C1 segment of cervical spinal cord (tissue), 14 donors: ENCODE measurements at places on chromosomes 4 and X.
A peak's percentile ranks its signal among the peaks of the same experiment; 100 is the strongest.

GRCh38 chrX:36116222-36116621 is 196.7 kb downstream of the CFAP47 start:
- DNase-seq: no peak

DNA sequence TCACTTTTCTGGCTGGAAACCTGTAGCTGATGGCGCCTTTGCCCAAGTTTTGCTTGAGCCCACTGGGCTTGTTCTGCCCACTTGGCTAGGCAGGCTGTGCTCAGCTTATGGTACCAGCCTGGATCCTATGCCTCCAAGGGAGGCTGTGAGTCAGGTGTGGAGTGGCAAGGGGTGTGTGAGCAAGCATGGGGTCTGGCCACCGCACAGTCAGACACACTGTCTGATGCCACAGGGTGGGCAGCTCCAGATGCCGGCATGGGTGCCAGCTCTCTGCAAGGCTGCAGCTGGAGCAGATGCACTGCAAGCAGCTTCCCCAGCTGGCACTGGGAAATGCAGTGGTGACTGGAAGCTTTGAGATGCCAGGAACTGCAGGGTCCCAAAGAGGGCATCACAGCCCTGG is 16.3 kb upstream of the GIMD1 start:
- DNase-seq: no peak

DNA sequence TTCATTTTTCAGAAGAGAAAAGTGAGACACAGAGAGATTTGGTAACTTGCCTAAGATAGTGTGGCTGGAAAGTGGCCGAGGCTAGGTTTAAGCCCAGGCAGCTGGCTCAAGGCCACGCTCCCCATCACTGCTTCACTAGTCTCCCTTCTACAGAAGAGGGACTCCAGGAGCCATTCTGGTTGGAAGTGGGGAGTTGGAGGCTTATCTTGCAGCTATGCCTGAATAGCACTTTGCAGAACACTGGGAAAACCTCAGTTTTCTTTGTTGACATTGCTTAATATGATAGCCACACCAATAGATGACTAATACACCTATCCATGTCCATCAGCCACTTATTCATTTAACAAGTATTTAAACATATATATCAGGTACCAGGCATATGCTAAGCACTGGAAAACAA is 18.5 kb downstream of the LRRC66 start:
- no peak for DNase-seq

- DNase-seq: no peak
These were observed 166.4 kb downstream of the DCLK2 start for GRCh38 chr4:150244600-150244999.

- DNase-seq: no peak
These were observed 41.9 kb downstream of the WDR1 start for GRCh38 chr4:10074767-10075105.

GRCh38 chr4:1480720-1481119 is 74.5 kb upstream of the NKX1-1 start:
- DNase-seq: no peak

- DNase-seq: no peak
These were observed 64.8 kb downstream of the TBC1D9 start for GRCh38 chr4:140691369-140691768.

DNA sequence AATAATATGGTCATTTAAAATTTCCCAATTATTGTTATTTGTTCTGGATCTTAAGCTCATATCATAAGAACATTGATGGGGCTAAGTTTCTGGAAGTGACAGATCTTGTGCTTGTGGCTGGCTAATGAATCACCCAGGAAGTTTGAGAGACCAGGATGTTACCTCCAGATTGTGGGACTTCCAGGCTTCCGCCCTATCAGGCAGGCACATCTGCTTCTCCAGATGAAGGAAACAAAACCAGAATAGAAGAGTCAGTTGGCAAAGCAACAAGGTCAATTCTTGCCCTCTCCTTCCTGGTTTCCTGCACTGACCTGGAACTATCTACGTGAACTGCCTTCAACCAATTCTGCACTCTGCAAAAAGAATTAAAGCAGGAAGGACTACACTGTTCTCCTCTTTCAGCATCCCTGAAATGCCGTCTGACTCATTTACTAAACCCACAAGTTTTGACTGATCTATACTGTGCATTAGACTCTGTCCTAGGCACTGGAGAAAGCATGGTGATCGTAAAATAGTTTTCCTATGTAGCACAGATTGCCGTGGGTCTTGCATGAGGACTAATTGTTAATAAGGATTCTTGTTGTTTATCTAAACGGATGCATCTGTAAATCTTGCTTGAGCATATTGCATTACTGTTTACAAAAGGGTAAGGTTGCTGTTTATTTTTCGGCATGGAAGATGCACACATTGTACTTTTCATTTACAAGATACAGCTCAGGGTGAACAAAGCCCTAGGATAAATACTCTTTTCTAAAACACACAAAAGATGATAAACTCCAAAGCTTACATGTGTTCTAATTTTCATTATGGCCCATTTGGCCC is 74.6 kb downstream of the AMELX start:
- DNase-seq: no peak

DNA sequence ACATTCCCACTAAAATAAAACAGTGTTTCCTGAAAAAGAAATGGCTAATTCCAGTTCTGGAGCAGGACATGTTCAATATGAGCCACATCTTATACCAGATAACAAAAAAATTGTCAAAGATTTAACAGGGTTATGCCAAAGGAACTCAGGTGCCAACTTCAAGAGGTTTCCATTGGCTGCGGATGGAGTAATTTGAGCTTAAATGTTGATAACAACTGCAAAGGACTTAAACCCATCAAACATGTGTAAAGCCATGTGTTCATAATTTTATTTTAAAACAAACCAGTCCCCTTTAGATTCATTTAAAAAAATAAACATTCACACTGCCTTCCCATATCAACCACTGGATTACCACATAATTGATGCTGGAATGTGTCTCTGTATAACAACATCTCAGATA is 156.4 kb upstream of the PCDH18 start:
- DNase-seq: no peak

GRCh38 chr4:81743731-81744435 is 272.2 kb upstream of the RASGEF1B start:
- no peak for DNase-seq

GRCh38 chrX:140572724-140573123 is 67.9 kb upstream of the SOX3 start:
- DNase-seq: peak; percentile 0

DNA sequence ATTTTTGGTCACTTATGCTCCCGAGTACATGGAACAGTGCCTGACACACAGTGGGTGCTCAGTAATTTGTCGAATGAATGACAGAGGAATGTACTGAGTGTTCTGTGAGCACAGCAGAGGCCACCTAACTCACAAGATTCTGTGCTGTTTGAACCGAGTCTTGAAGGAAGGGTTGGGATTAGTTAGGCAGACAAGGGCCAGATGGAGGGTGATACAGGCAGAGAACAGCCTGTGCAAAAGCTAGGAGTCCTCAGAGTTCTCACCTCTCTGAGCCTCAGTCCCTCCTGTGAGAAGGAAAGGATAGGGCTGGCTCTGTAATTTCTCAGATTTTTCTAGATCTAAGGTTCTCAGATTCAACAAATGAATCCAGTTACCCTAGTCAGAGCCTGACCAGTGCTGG is 108.8 kb downstream of the NHSL2 start:
- no peak for DNase-seq

GRCh38 chr4:153757407-153757806 is 2.4 kb downstream of the RNF175 start:
- DNase-seq: no peak
